Left cardiac atrium (tissue), 4 donors: ENCODE measurements at places on chromosomes 7 and 10. TPM values are rescaled to one million over a fixed set of nuclear protein-coding genes. Genes with fewer than 3 reads are reported as not detected.

GRCh38 chr10:117991701-117992100 is 55.0 kb downstream of the RAB11FIP2 start:
- no peak for DNase-seq

- DNase-seq, result no peak
Measured at GRCh38 chr7:70416986-70417655, 714.8 kb upstream of the GALNT17 start.

Gene WNT2
- 2.7 TPM for total RNA-seq

DNA sequence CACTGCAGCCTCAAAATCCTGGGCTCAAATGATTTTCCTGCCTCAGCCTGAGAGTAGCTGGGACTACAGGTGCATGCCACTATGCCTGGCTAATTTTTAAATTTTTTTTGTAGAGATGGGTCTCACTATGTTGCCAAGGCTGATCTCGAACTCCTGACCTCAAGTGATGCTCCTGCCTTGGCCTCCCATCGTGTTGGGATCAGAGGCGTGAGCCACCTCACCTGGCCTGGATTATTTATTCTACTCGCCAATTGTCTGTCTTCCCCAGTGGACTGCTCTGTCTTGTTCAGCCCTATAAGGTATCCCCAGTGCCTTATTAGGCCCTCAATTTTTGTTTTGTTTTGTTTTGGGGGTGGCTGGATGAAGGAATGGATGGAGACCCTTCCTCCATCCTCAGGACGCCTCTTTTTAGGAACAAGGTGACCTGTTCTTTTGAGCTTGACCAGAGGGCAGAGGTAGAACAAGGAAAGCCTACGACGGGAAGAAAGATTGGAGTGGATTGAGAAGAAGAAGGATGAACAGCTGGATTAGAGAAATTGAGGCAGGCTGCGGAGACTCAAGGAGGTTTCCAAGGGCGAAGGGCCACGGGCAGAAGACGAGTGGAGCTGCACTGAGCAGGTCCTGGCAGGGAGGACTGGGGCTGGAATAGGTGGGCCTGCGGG is 541 bp upstream of the DENND10 start:
- no peak for DNase-seq

DNA sequence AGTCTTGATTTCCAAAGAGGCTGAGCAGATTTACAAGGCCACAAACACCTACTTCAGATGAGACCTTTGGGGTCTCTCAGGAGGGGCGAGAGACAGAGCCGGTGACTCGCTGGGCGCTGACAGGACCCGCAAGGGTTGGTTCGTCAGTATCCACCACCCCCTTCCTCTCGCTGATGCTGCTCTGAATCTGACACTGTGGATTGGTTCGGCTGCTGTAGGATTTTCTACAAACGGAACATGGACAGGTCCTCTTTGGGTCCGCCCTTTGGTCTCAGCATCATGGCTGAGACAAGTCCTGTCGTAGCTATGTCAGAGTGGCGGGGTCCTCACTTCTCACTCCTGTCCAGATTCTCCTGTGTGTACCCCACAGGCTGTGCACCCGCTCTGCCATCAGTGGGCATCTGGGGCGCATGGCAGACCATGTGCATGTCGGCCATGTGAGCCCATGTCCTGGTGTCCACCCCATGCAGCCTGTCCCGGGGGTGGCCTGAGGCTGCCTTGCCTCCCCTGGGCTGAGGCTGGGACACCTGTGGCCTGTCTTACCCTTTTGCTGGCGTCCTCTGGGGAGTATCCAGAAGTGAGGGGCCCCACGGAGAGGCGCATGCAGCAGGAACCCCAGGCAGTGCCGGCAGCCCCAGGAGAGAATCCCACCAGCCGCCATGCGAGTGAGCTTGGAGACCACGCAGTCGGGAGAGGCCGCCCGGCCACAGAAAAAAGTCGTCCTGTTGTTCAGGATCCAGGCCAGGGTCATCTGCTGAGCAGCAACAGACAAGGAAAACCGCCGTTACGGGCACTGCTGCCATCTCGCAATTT is 21.6 kb upstream of the FAM20C start:
- DNase-seq, result peak; percentile 10

- DNase-seq, result peak; percentile 23
Measured at GRCh38 chr10:90051474-90051873, 350.1 kb downstream of the KIF20B start.

DNA sequence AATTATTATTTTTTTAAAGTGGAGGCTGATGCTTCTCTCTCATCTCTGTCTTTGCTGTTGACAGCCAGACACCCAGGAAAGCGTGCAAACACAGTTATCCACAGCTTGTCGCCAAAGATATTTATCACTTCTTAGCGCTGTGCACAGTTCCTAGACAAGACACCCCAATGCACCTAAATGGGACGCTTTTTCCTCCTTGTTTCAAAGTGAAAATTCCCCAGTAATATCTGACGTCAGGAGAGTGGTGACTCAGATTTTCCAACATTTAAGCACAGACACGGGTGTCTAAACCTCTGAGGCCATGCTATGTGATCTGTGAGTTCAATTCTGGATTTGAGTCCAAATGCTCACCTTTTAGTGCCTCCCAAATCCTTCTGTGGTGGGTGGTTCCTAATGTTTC is 151.6 kb downstream of the EMX2 start:
- no peak for DNase-seq

DNA sequence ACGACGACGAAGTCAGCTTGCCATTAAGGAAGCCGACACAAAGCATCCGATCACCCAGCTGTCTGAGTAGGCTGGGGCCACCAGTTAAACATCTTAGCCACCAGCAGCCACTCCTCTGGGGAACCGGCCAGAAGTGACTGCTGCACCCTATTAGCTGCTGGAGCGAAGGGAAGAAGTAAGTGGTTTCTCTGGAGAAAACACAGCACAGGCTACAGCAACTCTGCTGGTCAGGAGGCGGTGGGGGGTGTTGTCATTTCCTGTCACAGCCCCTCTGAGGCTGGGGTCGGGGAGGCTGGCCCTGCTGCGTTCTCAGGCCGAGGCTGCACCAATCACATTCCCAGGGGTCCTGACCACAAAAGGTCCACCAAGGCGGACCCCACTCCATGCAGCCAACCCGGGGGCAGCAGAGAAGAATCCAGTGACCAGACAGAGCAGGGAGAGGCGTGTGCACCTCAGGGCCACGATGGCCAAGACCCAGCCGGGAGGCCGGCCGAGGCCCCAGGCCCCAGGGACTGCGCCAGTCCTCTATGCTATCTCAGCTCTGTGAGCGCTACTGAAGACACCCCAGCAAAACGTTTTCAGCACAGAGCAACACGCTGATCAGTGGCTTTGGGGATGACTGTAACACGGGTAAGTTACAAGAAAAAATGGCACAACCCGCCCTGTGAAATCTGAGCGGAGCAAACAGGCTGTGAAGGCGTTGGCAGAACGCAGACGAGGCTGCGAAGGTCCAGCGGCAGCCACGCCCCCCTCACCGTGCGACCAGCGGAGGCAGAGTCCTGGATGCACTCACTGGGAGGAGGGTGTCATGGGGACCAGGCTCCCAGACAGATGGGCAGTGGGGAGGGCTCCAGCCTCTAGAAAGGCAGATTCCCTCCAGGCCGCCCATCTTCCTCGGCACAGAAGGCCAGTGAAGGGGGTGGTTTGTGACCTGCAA is 24.8 kb downstream of the STK32C start:
- no peak for DNase-seq

GRCh38 chr7:21084286-21084685 is 297.6 kb upstream of the SP8 start:
- no peak for DNase-seq

GRCh38 chr10:85651497-85651882 is 715.1 kb downstream of the GRID1 start:
- DNase-seq, result no peak

DNA sequence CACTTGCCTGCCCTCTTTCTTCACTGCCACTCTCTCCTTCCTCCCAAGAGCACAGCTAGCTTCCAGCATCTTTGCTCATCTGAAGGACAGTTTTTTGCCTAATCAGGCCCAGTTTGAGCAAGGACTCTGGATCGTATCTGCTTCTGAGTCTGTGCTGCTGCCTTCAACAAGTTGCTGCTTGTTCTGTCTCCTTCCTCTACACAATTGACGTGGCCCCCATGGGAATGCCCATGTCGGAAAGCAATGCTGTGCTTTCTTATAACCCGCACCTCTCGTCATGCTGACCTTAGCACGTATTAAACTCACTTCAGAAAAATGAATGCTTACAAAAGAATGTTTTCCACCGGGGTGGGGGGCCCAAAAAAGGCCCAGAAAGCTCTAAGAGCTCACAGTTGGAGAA is 324.7 kb upstream of the C7orf33 start:
- no peak for DNase-seq

Gene PNLIPRP1
- not detected for total RNA-seq

Gene CPN1
- total RNA-seq, result not detected

DNA sequence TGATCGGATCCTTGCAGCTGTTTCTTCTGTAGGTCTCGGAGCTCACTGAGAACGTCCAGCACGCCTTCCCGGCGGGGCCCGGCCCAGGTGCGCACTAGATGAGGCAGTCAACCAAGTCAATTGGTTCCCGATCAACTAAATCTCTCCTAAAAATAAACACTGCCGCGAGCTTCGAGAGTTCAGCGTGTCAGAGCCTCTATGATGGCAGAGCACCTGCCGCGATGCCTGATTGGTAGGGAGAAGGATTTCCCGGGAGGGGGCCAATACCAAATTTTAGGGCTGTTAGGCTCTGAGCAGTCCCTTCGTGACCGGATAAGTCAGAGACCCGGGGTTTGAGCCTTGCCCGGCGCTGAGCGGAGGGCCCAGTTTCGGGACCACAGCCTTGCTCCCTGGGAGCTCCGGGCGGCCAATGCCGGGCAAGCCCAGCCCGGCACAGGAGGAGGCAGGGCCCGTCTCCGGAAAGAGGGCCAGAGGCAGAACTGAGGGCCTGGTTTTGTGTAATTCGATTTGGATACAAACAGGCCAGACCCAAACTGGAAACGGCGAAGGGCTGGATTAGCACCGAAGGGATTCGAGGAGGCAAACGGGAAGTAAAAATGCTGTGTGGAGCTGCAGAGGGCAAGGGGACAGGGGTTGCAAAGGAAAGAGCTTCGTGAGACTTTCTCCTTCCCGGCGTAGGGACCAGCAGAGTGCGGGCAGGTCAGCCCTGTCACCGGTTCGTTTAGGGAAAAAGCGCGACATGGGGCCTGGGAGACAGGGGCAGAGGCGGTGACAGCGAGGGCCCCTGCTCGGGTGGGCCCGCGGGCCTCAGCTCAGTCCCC is 569 bp downstream of the SLC26A5 start:
- DNase-seq, result no peak

- DNase-seq, result no peak
Measured at GRCh38 chr7:3246127-3246526, 54.9 kb upstream of the SDK1 start.

- no peak for DNase-seq
Measured at GRCh38 chr10:6721964-6722615, 142.0 kb upstream of the PRKCQ start.
